ENCODE measurements at places on chromosomes 1 and 21. TPM values are rescaled to one million over a fixed set of nuclear protein-coding genes. Genes with fewer than 3 reads are reported as not detected.
A peak's percentile ranks its signal among the peaks of the same experiment; 100 is the strongest.

DNA sequence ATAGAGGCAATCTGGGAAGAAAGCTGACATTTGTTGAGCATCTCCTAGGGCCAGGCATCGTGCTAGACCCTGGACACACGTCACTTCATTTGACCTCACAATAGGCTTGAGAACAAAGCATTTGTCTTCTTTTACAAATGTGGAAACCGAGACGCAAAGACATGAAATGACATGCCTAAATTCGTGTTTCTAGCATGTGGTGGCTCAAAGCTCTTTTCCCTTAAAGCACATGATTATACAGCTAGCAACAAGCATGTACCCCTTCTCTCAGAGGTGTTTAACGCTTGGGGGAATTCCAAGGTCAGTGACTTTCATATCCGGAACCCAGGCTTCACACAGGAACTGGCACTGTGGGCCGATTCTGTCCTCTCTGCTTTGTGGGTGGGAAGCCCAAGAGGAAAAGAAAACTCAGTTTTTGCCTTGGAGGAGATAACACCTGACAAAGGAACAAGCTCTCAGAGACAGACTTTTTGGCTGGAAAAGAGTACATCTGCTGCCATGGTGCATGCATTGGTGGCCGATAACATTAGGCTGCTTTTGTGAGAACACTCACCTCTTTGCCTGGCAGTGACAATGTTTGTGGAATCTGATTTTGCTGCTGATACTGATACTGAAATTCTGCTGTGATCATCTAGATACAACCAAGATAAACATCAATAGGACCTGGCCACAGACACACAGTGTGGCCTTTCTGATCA lies 15.4 kb upstream of the CD2 start:
- peak overlapping the region; percentile 43 for H3K27ac ChIP-seq
- H3K27me3 ChIP-seq = no peaks in the 10 kb centered on the region
- no peak overlapping the region for H3K4me3 ChIP-seq
- DNase-seq = no peak
- H3K4me1 ChIP-seq = no peaks in the 10 kb centered on the region

DNA sequence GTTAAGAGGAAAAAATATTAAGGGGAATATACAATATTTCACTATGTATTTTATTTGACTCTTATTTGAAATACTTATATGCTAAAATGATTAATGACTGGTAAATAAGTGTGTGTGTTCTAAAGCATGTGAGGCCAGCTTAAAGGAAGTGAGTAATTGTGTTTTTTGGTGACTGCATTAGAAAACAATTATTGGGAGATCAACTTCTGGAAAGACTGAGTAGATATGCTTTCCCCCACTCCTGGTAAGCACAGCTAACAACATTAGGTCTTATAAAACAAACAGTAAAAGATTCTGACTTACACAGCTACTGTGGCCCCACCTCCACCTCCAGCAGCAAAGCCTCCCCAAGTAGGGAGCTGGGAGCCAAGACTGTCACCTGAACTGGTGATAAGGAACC lies 403.0 kb downstream of the SRGAP2C start:
- no peak overlapping the region for H3K27ac ChIP-seq
- H3K4me1 ChIP-seq = no peaks in the 10 kb centered on the region
- DNase-seq = no peak
- H3K36me3 ChIP-seq = no peaks in the 10 kb centered on the region
- no peak overlapping the region for H3K4me3 ChIP-seq

NCF2 gene
- total RNA-seq = 3.8 TPM

PRR9 gene
- not detected for total RNA-seq

NOL9 gene
- 30.0 TPM for total RNA-seq
